ENCODE measurements at places on chromosomes 2 and 18.
A peak's percentile ranks its signal among the peaks of the same experiment; 100 is the strongest.

DNA sequence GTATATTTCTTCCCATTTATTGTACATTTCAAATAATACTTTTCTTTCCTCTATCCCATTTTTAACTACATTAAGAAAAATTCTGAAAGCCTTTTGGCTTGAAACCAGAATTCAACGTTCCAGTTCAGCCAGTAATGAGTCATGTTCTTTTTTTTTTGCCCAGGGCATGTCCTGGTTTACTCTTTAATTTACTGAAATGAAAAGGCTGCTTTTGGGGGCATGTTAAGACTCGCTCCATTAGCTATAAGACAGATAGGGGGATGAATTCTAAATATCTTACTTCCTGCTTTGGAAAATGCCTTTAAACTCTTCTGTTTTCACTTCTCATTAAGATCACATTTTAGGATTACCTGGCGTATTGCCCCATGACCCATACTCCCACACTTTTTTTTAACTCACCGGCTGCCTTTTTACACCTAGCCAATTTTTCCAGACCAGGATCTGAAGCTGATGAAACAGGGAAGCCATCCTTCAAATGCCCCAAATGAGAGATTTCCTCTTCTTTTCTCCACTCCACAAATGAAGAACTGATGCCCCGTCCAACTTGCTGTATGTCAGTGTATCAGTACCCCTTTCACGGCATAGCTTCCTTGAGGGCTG is 585 bp downstream of the ABCA12 start:
- no peak for DNase-seq

GRCh38 chr2:83703598-83703997 is 755.5 kb downstream of the SUCLG1 start:
- DNase-seq: no peak

- peak; percentile 88 for DNase-seq
These were observed 26.0 kb upstream of the SP3 start for GRCh38 chr2:173990970-173991819.

- DNase-seq: no peak
These were observed 89.8 kb downstream of the LDLRAD4 start for GRCh38 chr18:13308369-13308768.

- DNase-seq: no peak
These were observed 316.8 kb upstream of the KCNH7 start for GRCh38 chr2:163155279-163155883.
